NCI-H446 treated with DMSO at 0.1 percent for 48 hours (cell line): ENCODE measurements at places on chromosomes 2 and 18.

GRCh38 chr2:227339098-227339599 lies 14.1 kb downstream of the MFF start:
- no peak for DNase-seq

- no peak for DNase-seq
These were observed 41.8 kb downstream of the STAT1 start for GRCh38 chr2:190972213-190972612.

DNA sequence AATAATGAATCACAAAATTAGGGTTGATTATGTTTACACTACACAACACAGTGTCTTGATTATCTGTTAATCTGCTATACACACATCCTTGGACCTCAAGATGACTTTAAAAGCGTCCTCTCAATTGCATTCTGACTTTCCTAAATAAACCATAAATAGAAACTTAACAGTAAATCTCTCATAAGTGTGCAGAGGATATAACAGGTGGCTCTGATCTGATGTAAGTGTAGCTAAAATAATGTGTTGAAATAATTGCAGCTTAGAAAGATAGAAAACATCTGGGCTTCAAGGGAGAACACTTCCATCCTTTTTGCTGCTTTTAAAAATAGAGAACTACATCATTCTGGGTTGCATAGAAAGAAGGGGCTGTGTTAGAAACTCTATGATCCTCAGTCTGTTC lies 78.4 kb upstream of the EFEMP1 start:
- DNase-seq, result no peak

GRCh38 chr2:39640681-39641080 lies 25.0 kb upstream of the TMEM178A start:
- no peak for DNase-seq

- DNase-seq, result no peak
These were observed 51.5 kb upstream of the RNU4ATAC start for GRCh38 chr2:121478996-121479745.

DNA sequence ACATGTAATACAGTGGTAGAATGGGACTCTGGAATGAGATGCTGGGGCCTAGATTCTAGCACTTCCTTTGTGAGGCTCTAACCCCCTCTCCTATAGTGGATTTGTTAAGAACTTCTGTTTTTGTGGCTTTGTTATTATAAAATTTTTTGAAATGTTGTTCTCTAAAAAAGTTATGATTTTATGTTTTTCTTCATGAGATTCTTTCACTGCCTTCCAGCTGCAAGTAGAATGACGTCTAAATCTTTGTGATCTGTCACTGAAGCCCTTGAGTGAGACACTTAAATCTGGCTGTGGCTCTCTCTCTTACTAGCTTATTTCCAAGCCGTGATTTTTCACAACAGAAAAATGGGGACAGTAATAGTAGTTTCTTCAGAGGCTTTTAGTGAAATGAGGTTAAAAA lies 1.6 kb downstream of the CASP8 start:
- DNase-seq, result no peak

GRCh38 chr2:211203986-211204385 lies 647.6 kb downstream of the CPS1 start:
- no peak for DNase-seq

GRCh38 chr2:115921541-115921940 lies 1479.1 kb downstream of the DPP10 start:
- no peak for DNase-seq

- no peak for DNase-seq
These were observed 1430.4 kb upstream of the LRRTM1 start for GRCh38 chr2:81734981-81735380.

- DNase-seq, result no peak
These were observed 532.5 kb upstream of the SLC39A10 start for GRCh38 chr2:195124391-195125079.

- DNase-seq, result no peak
These were observed 185.9 kb downstream of the ICOS start for GRCh38 chr2:204122425-204122824.

DNA sequence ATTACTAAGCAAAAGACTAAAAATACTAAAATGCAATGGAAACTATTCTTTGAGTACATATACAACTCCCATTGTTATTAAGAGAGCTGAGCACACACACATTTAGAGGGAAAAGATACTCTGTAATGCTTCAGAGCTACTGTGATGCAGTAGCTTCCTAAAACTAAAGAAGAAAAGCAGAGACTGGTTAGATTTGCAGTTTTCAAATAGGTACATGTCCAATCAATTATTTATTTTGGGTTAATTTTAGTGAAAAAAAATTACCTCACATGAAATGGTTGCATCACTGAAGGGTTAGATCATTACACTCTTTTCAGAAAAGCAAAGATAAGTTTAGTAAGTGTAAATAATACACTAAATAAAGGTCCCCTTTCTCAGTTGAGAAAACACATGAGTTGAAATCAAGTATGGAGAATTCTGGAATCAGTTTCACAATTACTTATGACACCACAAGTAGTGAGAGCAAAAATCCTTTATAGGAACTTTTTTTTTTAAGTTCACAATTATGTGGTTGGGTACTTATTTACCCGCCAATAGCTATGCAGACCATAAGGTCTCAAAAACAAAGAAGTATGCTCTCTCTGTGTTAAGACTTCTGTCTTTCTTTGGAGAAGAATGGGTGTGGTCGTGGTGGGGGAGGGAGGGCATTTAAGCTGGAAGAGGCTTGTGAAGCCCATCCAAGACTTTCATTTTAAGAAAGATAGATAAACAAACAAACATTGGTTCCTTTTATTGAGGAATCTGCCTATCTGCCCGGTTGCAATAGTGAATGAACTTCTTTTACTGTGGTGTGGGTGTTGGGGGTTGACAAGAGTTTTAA lies 25.3 kb upstream of the SERTAD2 start:
- DNase-seq, result no peak

DNA sequence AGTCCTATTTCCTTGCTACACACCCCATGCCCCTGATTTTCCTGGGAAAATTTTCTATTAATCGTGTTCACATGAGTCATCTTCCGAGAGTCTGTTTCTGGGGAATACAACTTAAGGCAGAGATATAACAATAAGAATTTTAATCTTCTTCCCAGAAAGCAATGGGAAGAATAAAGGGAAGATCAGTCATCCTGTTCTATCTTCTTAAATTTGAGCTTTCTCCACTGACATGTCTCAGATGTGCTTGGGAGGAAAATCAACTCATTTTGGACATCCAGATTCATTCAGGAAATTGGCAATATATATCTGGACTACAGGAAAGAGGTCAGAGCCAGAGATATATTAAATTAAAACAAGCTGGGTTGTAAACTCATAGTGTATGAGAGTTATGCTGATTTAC lies 62.3 kb upstream of the SPAG16 start:
- no peak for DNase-seq

DNA sequence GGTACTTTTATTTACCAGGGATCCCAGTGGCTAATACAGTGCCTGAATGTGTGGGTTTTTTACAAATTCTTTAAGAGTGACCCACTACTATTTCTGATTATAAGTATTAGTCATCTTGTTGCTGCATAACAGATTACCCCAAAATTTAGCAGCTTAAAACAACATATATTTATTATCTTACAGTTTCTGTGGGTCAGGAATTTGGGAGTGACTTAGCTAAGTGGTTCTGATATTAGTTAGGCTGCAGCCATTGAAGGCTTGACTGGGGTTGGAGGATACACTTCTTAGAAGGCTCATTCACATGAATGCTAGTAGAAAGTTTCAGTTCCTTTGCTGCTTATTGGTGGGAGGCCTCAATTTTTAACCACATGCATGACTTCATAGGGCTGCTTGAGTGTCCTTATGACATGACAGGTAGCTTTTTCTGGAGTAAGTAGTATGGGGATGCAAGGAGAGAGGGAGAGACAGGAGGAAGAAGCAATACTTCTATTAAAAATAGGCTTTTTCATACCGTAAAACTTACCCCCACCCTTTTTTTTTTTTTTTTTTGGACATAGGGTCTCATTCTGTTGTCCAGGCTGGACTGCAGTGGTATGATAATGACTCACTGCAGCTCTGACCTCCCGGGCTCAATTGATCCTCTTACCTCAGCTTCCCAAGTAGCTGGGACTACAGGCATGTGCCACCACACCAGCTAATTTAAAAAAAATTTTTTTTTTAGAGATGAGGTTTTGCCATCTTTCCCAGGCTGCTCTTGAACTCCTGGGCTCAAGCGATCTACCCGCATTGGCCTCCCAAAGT lies 13.3 kb upstream of the POLE4 start:
- no peak for DNase-seq
